ENCODE measurements at places on chromosomes 3 and 15. TPM values are rescaled to one million over a fixed set of nuclear protein-coding genes. Genes with fewer than 3 reads are reported as not detected.

GRCh38 chr3:165683947-165684346 is 153.3 kb downstream of the BCHE start:
- DNase-seq: no peak

GRCh38 chr3:108125550-108126071 is 34.8 kb upstream of the CD47 start:
- DNase-seq: no peak

- DNase-seq: no peak
These were observed 2.1 kb downstream of the CMC1 start for GRCh38 chr3:28243424-28244106.

The TIPIN gene
- 8.2 TPM for total RNA-seq

- DNase-seq: peak; percentile 65
These were observed 59.2 kb upstream of the KLF13 start for GRCh38 chr15:31267161-31268107.

DNA sequence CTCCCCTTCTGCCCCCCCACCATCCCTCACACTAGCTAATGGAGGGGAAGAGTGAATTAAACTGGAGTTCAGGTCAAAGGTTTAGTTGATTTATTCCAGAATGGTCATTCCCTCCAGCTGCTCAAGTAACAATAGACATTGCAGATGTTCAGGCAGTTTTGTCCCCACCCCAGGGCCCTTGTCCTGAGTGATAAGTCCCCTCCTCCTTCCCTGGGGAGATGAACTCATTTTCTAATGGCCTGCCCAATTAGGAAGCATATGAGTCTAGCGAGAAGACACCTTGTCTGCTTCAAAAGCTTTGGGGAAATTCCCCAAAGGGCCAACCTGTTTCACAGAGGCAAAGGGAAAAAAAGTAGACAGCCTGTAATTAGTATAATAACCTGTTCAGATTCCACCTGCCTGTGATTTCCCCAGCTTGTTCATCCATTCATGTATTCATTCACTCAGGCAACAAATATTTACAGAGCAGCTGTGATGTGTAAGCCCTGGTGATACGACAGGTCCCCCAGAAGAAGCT is 165.3 kb downstream of the SHQ1 start:
- no peak for DNase-seq

- DNase-seq: no peak
These were observed 257.5 kb downstream of the ZNF621 start for GRCh38 chr3:40782111-40782721.

DNA sequence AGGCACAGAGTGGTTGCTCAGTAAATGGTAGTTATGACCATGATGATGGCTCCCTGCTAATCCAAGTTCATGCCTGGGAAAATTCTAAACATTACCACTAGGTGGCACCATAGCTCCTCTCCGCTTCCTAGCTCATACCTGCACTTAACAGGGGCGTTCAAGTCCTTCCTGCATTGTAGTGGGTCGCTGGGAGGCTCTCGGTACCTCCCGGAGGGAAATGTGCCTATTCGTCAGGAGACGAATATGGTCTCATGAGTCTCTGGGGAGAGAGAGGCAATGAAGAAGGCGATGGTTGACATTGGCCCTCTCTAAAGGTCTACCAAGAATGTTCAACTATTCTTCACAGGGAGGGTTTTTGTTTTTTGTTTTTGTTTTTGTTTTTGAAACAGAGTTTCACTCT is 10.9 kb downstream of the MESP1 start:
- no peak for DNase-seq

The FHIT gene
- 8.8 TPM for total RNA-seq

- DNase-seq: peak; percentile 88
These were observed 810 bp upstream of the MEF2A start for GRCh38 chr15:99565049-99565298.

DNA sequence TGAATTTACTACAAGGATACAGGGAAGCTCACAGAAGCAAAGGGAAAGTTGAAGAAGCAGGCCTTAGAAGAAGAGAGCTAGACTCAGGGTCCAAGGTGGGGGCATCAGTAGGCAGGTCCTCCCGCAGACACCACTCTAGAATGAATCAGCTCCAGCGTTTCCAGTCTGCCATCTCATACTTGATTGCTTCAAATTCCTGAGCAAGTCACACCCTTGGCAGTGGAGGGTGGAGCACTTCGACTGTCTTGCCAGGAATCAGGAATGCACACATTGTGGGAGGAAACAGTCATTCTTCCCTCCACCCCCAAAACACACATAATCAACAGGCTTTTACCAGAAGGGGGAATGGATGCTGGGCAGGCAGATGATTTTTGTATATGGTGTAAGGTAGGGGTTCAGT is 78.5 kb downstream of the CHCHD6 start:
- no peak for DNase-seq

DNA sequence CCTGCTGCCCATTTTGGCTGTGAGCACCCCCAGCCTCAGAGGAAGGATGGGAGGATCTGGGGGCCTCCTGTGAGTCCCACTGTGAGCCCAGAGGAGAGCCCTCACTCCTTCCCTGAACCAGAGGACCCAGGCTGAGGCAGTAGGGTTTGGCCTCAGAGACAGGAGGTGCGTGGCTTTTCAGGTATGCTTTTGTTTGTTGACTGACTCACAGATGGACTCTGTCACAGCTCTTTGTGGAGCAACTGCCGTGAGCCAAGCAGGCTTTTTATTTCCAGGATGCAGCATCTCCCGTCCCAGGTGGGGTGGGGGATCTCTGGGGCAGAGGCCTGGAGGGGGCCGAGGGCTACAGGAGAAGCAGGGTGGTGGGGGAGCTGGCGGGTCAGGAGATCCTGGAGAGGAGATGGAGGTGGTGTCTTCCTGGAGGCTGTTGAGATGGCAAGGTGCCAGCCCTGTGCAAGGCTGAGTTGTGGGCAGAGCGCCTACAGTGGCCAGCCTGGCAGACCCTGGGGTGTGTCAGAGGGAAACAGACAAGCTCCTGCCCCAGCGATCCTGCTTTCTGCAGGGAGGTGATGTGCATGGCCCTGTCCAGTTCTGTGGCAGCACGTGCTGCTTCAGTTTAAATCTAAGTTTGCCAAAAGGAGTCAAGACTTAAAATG is 24.0 kb downstream of the PLXNA1 start:
- no peak for DNase-seq

- DNase-seq: no peak
These were observed 12.2 kb downstream of the RNF111 start for GRCh38 chr15:58999694-59000093.

GRCh38 chr3:40620151-40620550 is 95.4 kb downstream of the ZNF621 start:
- DNase-seq: no peak

The CTSH gene
- 308 TPM for total RNA-seq

The KIF15 gene
- total RNA-seq: 4.8 TPM

- no peak for DNase-seq
These were observed 193.2 kb downstream of the LRRN1 start for GRCh38 chr3:3992312-3992874.

GRCh38 chr3:55200906-55201305 is 273.0 kb upstream of the LRTM1 start:
- DNase-seq: no peak

DNA sequence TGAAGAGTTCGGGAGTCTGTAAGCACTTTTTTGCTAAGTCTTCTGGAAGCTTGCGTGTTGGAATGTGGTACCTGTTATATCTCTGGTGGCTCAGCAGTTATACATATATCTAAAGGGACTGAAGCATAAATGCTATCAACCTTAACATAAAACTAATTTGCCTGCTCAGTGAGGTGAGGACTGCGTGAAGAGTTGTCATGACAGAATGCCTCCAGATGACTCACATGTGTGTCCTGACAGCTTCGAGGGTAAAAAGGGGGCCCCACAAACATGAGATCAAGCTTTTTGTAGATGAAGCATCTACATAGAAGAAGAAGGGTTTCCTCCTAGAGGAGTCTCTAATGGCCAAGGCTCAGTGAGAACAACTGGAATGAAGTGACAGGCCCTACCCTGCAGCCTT is 88.8 kb upstream of the C3orf80 start:
- no peak for DNase-seq

GRCh38 chr15:66614456-66614855 is 48.7 kb upstream of the LCTL start:
- no peak for DNase-seq

DNA sequence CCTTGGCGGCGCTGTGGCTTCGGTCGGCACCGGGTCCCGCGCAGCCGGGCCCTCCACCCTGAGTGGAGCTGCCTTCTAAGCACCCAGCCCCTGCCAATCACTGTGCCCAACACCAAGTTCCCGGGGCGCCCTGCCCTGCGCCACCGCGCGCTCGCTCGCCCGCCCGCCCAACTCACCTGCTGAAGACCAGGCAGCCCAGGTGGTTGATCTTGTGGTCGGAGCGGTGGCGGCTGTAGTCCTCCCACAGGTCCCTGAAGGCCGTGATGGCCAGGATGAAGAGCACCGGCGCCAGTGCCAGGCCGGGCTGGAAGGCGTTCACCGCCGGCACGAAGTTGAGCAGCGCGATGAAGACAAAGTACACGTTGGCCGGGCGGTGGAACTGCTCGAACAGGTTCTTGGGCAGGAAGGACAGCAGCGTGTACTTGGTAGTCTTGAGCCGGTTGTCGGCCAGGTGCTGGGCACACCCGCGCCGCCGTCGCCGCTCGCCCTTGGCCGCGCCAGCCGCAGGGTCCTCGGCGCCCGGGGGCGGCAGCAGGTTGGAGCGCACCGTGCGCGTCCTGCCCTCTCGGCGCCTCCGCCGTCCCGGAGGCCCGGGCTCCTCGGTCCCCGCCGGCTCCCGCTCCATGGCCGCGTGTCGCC is 536 bp downstream of the ATP10A start:
- DNase-seq: no peak

The MGLL gene
- 48.7 TPM for total RNA-seq

DNA sequence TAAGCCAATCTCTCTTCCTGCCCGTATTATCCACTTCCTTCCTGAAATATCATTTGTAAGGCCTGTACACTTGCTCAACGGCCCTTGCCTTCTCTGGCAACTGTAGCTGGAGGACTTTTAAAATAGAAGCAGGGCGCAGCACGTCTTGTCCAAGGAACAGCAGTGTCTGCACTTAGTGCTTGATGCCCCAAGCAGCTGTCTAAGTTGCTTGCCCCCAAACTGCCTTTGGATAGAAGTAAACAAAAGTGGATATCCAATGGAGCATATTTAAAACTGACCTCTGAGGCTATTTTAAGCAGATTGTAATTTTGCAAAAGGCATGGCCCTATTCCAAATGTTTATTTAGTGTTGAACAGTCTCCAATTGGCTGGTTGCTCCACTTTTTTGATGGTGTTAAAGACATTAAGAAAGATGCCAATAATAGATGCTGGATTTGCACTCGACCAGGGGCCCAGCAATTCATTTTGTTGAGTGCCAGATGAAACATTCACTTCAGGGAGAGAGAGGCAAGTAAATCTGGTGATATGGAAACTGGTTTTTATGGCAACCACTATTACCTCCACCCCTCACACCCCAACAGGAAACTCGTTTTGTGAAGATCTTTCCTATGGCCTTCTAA is 526.8 kb upstream of the TBL1XR1 start:
- DNase-seq: no peak

- DNase-seq: no peak
These were observed 301.6 kb downstream of the ZPLD1 start for GRCh38 chr3:102736288-102736974.

DNA sequence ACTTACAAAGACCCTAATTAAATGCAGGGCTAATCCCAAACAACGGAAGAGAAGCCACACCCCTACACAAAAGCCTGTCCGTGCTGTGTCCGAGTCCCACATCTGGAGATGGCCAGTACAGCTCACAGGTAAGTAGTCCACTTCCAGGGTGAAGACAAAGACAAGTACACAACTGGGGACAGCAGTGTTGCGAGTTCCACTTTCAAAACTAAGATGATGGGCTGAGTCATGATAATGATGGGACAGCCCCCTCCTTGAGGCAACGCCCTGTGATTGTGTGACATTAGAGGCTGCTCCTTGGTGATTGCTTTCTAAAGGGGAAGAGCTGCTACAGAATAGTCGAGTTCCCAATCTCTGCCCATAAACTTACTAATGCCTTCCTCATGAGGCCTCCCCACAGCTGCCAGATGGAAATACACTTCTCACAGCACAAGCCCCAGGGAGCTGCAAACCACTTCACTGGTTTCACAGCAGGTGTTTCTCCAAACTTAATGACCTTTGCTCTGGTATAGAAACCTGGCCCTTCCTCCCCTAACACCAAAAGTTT is 27.6 kb downstream of the RFT1 start:
- DNase-seq: no peak

DNA sequence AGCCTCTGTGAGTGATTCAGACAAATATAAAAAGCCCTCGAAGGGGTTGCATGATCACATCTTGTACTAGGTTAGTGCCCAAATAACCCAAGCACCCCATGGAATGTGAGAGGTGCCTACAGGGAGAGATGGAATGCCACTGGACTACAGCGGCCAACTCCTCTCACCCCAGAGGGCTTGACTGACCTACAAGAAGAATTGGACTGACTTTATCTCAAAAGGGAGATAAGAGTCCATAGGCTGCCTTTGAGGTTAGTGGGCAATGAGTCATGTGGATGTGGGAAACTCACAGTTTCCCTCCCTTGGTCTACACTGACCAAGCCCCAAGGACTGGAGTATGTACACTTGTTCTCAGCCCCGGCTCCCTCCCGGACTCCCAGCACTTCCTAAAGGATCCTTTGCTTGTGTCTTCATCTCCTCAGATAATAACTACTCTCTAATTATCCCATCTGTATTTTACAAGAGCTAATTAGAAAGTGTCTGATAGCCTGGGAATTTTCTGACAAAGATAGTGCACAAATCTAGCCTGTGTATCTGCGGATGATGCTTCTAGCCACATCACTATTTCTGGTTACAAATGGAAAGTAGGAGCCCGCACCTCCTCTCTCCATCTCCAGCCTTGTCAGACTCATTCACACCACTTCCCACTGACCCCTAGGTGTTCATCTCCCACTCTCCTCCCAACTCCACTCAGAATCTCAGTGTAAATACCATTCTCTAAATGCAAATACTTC is 547.8 kb upstream of the TBL1XR1 start:
- DNase-seq: no peak

DNA sequence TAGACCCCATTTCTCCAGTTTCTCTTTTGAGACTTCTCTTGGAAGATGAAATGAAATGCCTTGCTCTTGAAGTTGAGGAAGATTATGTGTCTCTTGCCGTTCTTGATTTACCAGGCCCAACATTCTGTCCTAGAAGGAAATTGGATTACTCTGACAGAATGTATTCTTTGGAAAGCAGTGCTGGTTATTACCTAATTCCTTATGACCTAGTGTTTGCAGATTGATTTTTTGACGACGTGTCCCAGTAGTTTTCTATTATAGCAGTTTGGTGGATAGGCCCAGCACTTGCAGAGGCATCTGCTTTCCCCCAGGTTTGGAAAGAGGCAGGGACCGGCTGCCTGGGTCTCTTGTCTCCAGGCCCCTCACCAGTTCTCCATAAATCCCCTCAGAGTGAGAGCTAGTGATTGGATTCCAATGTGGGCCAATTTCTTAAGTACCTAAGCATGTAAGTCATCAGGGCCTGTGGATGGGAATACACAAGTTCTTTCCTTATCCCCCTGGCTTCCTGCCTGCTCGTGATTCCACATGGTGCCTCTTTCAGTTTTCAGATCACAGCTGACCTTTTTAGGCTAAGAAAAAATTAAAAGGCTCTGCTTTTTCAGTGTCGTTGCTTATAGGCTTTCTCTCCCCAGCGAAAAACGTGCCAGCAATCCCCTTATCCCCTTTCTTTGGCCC is 50.2 kb downstream of the EPHB3 start:
- no peak for DNase-seq

The APPL1 gene
- 41.1 TPM for total RNA-seq

All from suprapubic skin (tissue), 4 donors.